ENCODE measurements at places on chromosomes 3 and 15. TPM values are rescaled to one million over a fixed set of nuclear protein-coding genes. Genes with fewer than 3 reads are reported as not detected.
A peak's percentile ranks its signal among the peaks of the same experiment; 100 is the strongest.

Gene DIS3L
- total RNA-seq = 33.1 TPM

Gene CIDEC
- 0.13 TPM for total RNA-seq

Gene ZDHHC19
- not detected for total RNA-seq

Gene OR5K2
- not detected for total RNA-seq

Gene LMAN1L
- 0.04 TPM for total RNA-seq

GRCh38 chr3:104206925-104207324 is 1159.8 kb upstream of the ALCAM start:
- H3K27me3 ChIP-seq = no peaks in the 10 kb centered on the region
- H3K36me3 ChIP-seq = no peaks in the 10 kb centered on the region
- H3K4me1 ChIP-seq = no peaks in the 10 kb centered on the region
- no peak for DNase-seq

DNA sequence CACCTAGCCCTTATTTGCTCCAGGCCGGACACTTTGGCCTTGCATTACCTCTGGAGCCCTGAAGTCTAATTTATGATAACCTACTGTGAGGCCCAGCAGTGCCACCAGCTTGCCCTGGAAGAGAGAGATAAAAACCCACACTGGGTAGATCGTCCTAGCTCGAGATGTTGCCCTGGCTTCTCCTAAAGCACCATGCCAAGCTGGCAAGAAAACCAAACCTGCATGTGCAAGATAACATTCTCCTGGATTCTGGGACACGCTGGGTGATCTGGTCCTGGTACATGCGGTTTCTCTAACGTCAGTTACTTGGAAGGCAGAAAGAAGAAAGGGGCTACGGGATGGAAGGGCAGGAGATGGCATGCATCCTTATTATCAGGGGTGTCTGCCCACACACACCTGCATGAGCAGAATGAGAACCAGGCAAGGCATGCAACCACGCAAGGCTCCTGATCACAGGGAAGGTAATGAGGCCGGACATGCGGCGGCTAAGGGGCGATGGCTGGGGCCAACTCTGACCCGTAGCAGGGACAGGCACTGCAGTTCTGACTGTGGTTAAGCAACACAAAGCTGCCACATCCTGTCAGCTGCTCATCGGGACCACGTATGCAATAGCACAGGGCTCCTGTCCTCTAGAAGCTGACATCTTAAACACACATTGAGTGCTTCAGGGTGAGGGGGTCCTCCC is 73.0 kb downstream of the OXNAD1 start:
- H3K27me3 ChIP-seq = no peaks in the 10 kb centered on the region
- H3K4me3 ChIP-seq = no peak overlapping the region
- no peaks in the 10 kb centered on the region for H3K4me1 ChIP-seq
- DNase-seq = no peak
- H3K27ac ChIP-seq = no peak overlapping the region

- no peaks in the 10 kb centered on the region for H3K27me3 ChIP-seq
- peak overlapping the region; percentile 12 for H3K4me3 ChIP-seq
- H3K4me1 ChIP-seq = no peaks in the 10 kb centered on the region
- DNase-seq = peak; percentile 73
Observed at GRCh38 chr15:68114356-68114755, 60.2 kb downstream of the PIAS1 start.

DNA sequence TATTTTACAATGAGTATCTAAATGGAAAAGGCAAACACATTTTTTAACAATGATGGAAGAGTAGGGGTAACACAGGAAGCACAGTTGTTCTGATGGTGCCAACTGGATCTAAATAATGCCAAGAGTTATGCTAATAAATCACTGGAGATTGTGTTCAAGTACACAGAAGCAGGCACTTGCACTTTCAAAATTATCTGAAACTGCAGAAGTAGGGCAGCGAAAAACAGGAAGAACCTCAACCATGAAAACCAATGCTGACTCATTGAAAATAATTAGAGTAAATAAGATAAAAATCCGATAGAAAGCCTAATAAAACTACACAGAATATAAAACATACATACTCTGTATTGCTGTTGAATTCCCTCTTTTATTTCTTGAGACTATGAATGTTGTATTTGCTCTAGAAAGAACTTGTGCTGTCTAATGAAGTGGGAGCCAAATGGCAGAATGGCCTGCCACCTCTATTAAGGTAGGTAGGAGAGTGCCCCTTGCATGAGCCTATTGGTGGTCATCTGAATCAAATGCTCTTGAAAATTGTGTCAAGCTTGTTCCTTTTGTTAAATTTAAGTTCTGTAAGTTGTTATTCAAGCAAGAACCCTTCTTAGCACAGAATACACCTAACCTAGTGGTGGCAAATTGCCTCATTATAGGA is 93.7 kb downstream of the ABI3BP start:
- no peak overlapping the region for H3K27ac ChIP-seq
- peaks cover 9% of the 10 kb centered on the region for H3K36me3 ChIP-seq
- H3K4me3 ChIP-seq = no peak overlapping the region
- DNase-seq = peak; percentile 49
- no peaks in the 10 kb centered on the region for H3K4me1 ChIP-seq

DNA sequence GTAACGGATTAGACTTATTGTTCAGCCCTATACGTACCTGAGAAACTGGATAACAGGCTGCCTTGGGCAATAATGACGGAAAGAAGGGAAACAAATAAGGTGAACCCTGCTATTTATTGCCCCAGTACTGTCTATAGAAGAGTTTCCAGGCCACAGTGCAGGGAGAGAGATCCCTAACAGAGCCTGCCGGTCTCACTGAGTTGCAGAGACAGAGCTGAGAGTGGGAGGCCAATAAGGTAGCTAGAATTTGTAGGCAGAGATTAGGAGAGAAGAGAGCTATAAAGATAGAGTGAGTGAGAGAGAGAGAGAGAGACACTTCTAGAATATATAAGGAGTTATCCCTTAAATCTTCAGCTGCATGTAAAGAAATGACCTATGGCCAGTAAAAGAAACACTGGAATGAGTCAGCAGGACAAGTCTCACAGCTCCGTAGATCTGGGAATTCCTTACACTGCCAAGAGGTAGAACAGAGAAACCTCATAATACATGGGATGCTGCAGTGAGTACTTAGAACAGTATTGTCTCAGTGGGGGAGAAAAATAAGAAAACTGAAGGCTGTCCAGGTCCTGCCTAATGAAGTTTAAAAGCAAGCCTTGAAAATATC is 51.8 kb downstream of the ST3GAL6 start:
- no peak overlapping the region for H3K27ac ChIP-seq
- DNase-seq = no peak
- no peak overlapping the region for H3K4me3 ChIP-seq
- H3K4me1 ChIP-seq = no peaks in the 10 kb centered on the region
- H3K27me3 ChIP-seq = no peaks in the 10 kb centered on the region

DNA sequence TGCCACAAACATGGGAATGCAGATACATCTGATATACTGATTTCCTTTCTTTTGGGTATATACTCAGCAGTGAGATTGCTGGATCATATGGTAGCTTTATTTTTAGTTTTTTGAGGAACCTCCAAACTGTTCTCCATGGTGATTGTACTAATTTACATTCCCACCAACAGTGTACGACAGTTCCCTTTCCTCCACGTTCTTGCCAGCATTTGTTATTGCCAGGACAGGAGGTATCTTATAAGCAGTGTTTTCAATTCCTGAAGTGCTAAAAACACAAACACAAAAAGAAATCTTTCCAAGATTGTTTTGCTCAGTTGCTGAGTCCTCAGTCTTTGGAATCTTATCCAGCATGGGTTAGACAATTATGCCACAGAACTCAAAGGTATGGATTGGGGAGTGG is 13.5 kb downstream of the GTF2E1 start:
- peaks cover under 1% of the 10 kb centered on the region for H3K36me3 ChIP-seq
- no peak overlapping the region for H3K27ac ChIP-seq
- H3K27me3 ChIP-seq = no peaks in the 10 kb centered on the region
- no peak overlapping the region for H3K4me3 ChIP-seq
- no peaks in the 10 kb centered on the region for H3K4me1 ChIP-seq

GRCh38 chr15:60520825-60521368 is 42.0 kb upstream of the ICE2 start:
- H3K4me1 ChIP-seq = peaks cover 2% of the 10 kb centered on the region
- DNase-seq = peak; percentile 64
- no peak overlapping the region for H3K27ac ChIP-seq
- no peak overlapping the region for H3K4me3 ChIP-seq
- no peaks in the 10 kb centered on the region for H3K27me3 ChIP-seq

GRCh38 chr3:190089711-190090110 is 31.0 kb downstream of the P3H2 start:
- peaks cover 6% of the 10 kb centered on the region for H3K4me1 ChIP-seq
- no peak overlapping the region for H3K27ac ChIP-seq
- H3K36me3 ChIP-seq = no peaks in the 10 kb centered on the region
- DNase-seq = no peak
- H3K27me3 ChIP-seq = no peaks in the 10 kb centered on the region
- H3K4me3 ChIP-seq = no peak overlapping the region

- no peak overlapping the region for H3K4me3 ChIP-seq
- H3K4me1 ChIP-seq = peaks cover 3% of the 10 kb centered on the region
- H3K27me3 ChIP-seq = no peaks in the 10 kb centered on the region
- H3K27ac ChIP-seq = no peak overlapping the region
Observed at GRCh38 chr3:133490468-133491351, 82.8 kb upstream of the CDV3 start.

- H3K4me1 ChIP-seq = no peaks in the 10 kb centered on the region
- DNase-seq = no peak
- no peaks in the 10 kb centered on the region for H3K36me3 ChIP-seq
- H3K27ac ChIP-seq = no peak overlapping the region
Observed at GRCh38 chr3:135982404-135982761, 16.9 kb downstream of the PPP2R3A start.

DNA sequence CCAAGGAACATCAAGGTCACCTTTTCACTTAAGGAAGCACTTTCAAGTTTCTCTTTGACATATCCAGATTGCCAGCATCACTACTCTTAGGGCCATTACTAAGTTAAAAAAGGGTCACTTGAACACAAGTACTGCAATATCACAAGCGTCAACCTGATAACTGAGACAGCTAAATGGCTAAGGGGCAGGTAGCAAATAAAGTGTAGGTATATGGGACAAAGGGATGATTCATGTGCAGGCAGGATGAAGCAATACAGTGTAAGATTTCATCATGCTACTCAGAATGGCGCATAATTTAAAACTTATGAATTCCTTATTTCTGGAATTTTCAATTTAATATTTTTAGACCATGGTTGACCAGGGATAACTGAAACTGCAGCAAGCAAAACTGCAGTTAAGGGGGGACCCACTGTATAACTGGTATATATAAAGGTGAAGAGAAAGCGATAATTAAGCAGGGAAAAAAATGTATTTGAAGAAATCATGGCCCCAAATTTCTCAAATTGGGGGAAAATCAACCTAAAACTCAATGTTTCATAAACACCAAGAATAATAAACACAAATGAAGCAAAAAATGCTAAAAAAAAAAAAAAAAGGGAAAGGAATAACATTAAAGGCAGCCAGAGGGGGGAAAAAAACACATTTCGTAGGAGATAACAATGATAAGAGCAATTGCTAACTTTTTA is 13.1 kb downstream of the CCR1 start:
- H3K27ac ChIP-seq = no peak overlapping the region
- no peaks in the 10 kb centered on the region for H3K4me1 ChIP-seq
- no peaks in the 10 kb centered on the region for H3K36me3 ChIP-seq
- peaks cover 2% of the 10 kb centered on the region for H3K27me3 ChIP-seq
- no peak overlapping the region for H3K4me3 ChIP-seq

GRCh38 chr3:123270818-123271217 is 69.1 kb downstream of the SEC22A start:
- no peaks in the 10 kb centered on the region for H3K27me3 ChIP-seq
- H3K36me3 ChIP-seq = peaks cover 8% of the 10 kb centered on the region
- H3K4me1 ChIP-seq = no peaks in the 10 kb centered on the region
- no peak for DNase-seq

GRCh38 chr3:165225604-165226003 is 29.4 kb upstream of the SLITRK3 start:
- no peaks in the 10 kb centered on the region for H3K4me1 ChIP-seq
- no peak for DNase-seq
- H3K4me3 ChIP-seq = no peak overlapping the region
- no peaks in the 10 kb centered on the region for H3K27me3 ChIP-seq
- no peaks in the 10 kb centered on the region for H3K36me3 ChIP-seq
